Choroid plexus epithelial cell (primary cell): ENCODE measurements at places on chromosomes 13 and 19.

DNA sequence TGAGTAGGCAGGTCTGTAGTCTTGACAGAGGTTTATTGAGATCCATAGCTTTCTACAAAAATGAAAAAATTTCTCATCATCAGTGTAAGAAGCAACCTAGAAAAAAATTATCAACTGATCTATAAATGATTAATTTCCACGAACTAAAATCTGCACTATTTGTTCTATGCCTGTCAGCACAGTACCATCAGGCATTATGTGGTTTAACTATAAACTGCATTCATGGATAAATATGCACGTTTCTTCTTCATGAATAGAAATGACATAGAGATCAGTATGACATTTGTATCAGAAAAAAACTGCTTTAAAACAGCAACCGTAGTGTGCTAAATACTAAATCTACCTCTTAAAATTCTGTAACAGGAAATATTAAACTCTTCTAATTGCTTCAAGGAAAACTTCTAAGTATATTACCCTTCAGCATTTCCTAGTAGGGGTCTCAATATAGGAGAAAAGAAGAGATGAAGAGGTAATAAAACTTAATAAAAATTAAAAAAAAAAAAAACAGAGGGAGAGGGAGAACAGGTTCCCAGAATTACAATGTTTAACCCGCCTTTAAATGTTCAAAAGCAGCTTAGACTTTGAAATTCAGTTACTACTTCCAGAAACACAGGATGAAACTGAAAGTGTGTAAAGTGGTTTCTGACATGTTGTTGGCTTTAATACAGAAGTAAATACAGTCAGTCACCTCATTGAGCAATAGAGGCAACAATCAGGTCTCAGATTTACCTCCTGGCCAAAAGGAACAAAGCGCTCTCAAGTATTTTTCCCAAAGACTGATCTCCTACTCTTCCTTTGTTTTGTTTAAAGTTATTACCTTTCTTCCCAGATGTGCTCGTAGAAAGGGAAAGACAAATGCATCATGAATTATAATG lies 144.4 kb downstream of the DIAPH3 start:
- peak; percentile 61 for DNase-seq

- DNase-seq = no peak
Measured at GRCh38 chr19:7988307-7988706, 17.1 kb downstream of the ELAVL1 start.

DNA sequence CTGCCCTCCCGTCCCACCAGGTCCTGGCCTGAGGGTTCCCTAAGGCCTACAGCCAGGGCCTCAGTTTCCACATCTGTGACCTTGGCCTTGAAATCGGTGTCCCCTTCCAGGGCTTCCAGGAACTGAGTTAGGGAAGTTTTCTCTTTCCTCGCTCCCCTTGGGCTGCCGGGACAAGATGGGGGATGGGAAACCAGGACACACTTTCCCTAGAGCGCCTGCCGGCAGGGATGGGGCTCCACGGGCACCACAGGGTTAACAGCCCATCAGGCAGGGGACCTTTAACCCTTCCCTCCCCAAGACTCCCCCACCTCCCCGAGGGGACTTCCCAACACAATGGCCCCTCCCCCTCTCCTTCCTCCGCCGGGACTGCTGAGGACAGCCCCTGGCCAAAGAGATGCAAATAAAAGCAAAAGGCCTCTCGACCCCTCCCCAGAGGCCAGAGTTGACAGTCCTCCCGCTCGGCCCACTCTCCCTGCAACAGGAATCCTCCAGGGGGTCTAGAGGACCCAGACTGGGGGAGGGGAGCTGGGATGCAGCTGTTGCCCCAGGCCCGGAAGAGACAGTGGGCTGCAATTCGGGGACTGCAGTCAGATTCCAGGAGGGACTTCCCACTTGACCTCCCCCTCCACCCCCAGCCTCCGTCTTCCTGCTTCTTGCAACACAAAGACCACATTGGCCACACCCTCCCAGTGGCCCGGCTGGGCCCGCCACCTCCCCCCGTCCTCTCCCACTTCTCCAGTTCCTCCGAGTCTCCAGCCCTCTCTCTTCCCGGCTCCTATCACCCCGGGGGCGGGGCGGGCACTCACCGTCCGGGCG lies 3.4 kb downstream of the BBC3 start:
- DNase-seq = peak; percentile 96

DNA sequence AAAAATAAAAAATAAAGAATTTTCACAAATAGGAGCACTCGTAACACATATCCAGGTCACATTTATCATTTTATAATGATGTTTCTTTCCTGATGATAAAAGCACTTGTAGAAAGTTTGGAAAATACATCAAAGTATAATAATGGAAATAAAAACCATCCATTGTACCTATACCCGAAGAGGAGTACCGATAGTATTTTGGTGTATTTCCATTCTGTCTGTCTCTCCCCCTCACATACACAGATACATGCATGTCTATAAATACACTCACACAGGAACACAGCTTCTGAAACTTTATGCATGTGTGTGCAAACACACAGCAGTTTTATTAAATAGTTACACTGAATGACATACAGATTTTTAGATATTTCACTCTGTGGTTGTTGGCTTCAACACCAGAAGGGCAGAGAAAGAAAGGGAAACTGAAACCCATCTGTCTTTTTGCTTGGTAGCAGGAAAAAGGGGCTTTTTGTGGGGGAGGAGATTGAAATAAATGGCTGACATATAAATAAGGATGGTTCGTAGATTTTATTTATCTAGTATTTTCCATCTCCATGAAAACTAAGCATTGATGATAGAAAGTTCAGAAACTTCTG lies 114.8 kb downstream of the LRCH1 start:
- DNase-seq = no peak

GRCh38 chr13:77375560-77376108 lies 48.7 kb upstream of the MYCBP2 start:
- no peak for DNase-seq

GRCh38 chr13:77184455-77184854 lies 142.4 kb downstream of the MYCBP2 start:
- no peak for DNase-seq

- no peak for DNase-seq
Measured at GRCh38 chr19:30663611-30664174, 291.5 kb downstream of the ZNF536 start.

DNA sequence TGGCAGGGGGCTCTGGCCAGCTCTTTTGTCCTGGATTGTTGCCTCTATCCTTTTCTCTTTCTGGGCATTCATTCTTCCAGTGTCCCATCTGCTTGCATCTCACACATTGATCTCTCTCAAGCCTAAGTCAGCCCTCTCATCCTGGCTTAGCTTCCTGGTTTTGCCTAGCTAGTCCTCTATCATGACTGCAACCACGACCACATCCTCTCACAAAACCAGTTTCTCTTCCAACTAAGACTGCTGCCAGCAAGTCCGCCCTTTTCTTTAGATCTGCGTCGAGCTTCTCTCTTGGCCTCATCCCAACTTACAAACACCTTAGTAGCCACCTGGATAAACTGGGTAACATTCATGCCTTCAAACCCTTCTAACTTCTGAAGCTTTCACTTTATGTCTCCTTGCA lies 212.2 kb upstream of the HTR2A start:
- DNase-seq = no peak

DNA sequence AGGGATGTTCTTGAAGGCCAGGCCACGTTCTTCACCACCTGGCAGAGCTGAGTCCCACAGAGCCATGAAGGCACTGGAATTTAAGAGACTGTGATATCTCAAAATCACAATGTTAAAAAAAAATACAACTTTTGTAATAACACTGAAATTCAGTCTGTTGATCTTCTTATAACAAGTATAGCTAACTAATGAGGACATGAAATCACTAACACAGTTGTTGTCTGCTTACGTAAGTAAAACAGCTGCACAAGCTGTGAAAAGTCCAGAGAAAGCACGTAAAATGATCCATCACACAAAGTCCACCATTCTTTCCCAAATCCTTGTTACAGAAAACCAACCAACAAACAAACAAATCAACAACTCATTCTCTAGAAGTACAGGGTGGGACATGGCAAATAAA lies 32.9 kb downstream of the FLT3 start:
- no peak for DNase-seq

DNA sequence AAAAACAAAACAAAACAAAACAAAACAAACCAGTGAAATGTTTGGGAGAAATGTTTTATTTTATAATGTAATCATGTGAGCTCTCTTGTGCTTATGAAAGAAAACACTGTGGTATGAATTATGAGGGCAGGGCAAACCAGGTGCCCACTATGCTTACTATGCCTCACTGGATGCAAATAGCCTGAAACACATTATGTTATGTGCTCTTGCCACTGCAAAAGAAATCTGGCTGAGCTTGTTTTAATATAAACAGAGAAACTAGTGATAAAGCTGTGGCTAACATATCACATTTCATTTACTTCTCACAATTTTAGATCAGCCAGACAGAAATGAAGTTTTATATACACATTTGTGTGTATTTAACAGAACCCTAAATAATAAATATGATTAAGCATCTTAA lies 8.7 kb upstream of the NBEA start:
- no peak for DNase-seq

DNA sequence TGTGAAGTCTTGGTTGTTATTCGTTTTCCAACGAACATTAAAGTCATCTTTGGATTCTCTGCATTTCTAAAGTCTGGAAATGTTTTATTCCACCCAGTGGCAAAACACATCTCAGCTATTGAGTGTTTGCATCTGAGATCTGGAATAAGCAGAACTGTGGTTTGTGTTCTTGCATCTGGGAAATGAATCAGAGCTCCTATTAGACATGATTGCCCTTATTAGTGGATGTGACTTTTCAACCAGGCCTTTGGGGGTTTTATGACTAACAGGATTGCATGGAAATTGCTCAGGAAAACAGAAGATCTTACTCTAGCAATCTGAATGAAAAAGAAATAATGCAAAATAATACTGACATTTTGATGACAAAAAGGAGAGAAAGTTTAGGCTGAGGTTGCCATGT lies 488.8 kb downstream of the IRS2 start:
- DNase-seq = peak; percentile 71

DNA sequence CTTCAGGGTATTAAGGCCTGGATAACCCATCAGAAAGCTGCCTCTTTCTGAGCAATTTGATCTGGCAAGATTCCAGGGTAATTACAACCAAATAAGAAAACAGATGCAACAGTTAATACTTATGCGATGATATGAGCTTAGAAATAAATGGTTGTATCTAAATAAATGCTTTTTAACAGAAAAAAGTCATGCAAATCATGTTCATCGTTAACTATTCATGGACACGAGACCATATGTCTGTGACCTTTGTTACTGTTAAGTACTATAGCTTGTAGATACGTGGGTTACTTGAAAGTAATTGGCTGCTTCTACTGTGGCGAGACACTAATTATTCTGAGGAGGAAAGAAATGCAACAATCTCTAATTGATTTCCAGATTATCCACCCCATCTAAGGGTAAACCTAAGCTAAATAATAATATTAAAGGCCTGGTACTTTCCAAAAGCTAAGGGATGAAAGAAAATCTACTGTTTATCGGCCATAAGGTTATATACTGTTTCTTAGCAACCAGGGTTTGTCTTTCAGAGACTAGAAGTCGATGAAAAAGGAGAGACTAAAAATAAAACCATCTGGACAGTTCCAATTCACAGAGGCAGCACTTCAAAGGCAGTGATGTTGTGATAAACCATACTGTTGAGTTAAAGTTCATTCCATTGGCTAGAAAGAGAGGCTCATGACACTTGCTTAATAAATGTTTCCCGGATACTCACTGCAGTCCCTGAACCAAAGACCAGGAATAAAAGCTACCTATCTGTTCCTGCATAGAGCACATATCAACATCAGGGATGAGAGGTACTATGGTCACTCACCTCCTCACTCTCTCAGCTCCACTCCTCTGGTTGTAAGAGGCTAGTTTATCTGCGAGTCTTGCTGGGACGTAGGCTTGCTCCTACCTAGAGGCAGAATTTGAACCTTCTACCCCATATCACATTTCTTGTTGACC lies 1.5 kb downstream of the EPSTI1 start:
- peak; percentile 88 for DNase-seq

- DNase-seq = no peak
Measured at GRCh38 chr19:50558449-50558848, 9.8 kb downstream of the LRRC4B start.

DNA sequence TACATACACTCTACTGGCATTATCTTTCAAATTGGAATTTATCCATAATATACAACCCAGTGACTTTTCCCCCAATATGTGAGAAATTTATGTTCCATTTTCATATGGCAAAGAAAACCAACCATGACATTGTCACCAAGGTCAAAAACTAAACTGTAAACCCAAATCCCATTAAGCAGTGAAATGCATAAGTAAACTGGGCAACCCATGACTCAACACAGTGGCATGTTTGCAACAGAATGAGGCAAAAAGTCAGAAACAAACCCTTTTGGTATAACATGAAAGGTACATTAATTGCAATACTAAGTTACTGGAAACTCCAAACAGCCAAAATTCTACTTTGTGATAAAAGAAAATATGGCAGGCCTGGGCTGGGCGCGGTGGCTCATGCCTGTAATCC lies 4.9 kb downstream of the ZNF878 start:
- DNase-seq = no peak

DNA sequence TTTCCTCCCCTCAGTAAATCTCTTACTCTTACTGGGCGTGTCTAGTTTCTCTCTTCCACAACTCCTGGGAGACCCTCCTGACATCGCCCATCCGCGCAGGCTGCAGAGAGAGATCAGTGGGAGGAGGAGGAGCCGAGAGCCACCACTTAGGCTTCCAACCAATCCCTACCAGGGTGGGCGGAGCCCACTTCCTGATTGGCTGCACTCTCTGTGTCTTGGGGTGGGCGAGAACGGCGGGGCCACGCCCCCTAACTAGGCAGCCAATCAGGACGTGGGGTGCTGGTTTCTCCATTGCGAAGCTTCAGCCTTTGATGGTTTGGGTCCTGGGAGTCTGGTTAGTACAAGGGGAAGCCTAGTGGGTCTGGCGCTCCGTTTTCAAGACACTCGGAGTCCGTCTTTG lies at the start of gene PMIS2:
PMIS2 (plus strand) TSS at position 326 of the 400 bp plus-strand sequence. CDS start 87 bp downstream, outside the sequence.
- peak; percentile 9 for DNase-seq

- no peak for DNase-seq
Measured at GRCh38 chr13:110424569-110425443, 117.7 kb downstream of the COL4A2 start.

DNA sequence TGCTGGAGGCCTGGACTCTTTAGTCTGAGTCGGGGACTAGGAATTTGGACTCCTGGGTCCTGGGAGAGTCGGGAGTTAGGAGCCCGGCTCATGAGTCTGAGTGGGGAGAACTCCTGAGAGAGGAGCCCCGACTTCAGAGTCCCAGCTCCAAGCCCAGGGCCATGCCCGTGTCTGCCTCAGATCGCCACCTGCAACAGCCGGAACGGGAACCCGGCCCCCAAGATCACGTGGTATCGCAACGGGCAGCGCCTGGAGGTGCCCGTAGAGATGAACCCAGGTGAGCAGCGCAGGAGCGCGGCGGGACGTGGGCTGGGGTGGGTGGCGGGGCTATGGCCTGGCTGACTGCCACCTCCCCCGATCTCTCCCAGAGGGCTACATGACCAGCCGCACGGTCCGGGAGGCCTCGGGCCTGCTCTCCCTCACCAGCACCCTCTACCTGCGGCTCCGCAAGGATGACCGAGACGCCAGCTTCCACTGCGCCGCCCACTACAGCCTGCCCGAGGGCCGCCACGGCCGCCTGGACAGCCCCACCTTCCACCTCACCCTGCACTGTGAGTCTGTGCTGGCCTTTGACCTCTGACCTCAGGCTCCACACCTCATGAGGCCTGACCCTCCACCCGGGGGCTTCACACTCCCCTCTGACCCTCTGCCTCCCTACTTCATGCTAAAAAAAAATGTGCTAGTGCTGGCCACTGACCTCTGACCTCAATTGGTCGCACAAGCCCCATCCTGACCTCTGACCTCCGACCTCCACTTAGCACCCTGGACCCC lies 4.4 kb downstream of the BCAM start:
- no peak for DNase-seq

- DNase-seq = peak; percentile 35
Measured at GRCh38 chr13:97307882-97308624, 85.9 kb downstream of the MBNL2 start.
